ENCODE measurements at places on chromosomes 3 and 15. TPM values are rescaled to one million over a fixed set of nuclear protein-coding genes. Genes with fewer than 3 reads are reported as not detected.
A peak's percentile ranks its signal among the peaks of the same experiment; 100 is the strongest.

GRCh38 chr15:90851114-90851513 is 17.3 kb upstream of the FURIN start:
- H3K36me3 ChIP-seq = peaks cover 22% of the 10 kb centered on the region
- no peaks in the 10 kb centered on the region for H3K27me3 ChIP-seq
- DNase-seq = peak; percentile 76
- H3K27ac ChIP-seq = peak overlapping the region; percentile 99
- peak overlapping the region; percentile 71 for H3K4me3 ChIP-seq

GRCh38 chr3:40366203-40367162 is 20.5 kb upstream of the ENTPD3 start:
- no peak for DNase-seq
- H3K27me3 ChIP-seq = peaks cover 62% of the 10 kb centered on the region
- no peak overlapping the region for H3K27ac ChIP-seq
- H3K36me3 ChIP-seq = no peaks in the 10 kb centered on the region
- H3K4me1 ChIP-seq = no peaks in the 10 kb centered on the region

- no peaks in the 10 kb centered on the region for H3K4me1 ChIP-seq
- DNase-seq = no peak
- no peak overlapping the region for H3K4me3 ChIP-seq
Measured at GRCh38 chr3:8555113-8555661, 53.6 kb downstream of the LMCD1 start.

DNA sequence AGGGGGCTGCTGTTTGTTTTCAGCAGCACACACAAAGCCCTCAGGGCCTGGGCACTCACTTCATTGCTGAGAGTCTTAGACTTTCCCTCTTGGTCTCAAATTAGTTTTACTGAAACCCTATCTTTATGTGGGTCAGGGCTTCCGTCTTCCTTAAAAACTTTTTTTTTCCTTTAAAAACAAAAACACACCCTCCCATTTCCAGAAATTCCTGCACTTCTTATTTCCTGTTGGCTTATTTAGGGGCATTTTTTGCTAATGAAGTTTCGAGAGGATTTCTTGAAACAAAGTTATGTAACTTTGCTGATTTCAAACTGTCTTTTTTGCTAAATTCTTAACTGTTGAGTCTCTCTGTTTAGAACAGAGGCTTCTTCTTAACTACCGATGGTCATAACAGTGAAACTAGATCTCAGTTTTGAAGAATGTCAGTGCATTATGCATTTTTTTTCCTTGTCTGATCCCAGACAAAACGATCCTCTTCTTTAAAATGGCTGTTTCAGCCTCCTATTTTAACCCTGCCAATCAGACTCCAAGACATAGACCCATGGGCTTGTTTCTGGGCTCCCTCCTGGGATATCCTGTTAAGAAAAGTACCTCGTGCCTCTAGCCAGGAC is 23.3 kb downstream of the ANAPC13 start:
- H3K36me3 ChIP-seq = no peaks in the 10 kb centered on the region
- DNase-seq = no peak
- H3K4me1 ChIP-seq = no peaks in the 10 kb centered on the region
- no peak overlapping the region for H3K27ac ChIP-seq
- no peak overlapping the region for H3K4me3 ChIP-seq
- peaks cover 23% of the 10 kb centered on the region for H3K27me3 ChIP-seq

- no peak for DNase-seq
- no peaks in the 10 kb centered on the region for H3K36me3 ChIP-seq
- H3K27me3 ChIP-seq = peaks cover 5% of the 10 kb centered on the region
- peaks cover 10% of the 10 kb centered on the region for H3K4me1 ChIP-seq
- no peak overlapping the region for H3K4me3 ChIP-seq
Measured at GRCh38 chr15:88835646-88836045, 32.4 kb downstream of the ACAN start.

Gene CDC25A
- total RNA-seq = 27.8 TPM

Gene MAP6D1
- 1.4 TPM for total RNA-seq

DNA sequence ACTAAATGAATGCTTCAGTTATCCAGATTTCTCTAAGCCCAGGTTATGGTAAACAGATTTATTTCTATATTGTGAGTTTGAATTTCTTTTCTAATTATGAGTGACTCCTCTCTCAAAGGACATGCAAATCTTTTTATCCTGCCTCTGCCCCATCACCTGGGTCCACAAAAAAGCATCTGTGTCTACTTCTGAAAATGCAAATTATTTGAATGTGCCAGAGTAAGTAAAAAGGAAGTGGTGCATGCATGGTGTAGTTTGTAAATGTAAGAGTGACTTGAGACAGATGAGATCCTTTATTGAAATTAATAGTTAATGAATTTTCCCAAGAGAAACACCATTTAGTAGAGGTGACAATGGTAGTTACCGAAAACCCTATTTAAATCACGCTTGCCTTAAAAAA is 26.9 kb downstream of the MCTP2 start:
- H3K27ac ChIP-seq = no peak overlapping the region
- no peaks in the 10 kb centered on the region for H3K27me3 ChIP-seq
- DNase-seq = no peak
- H3K4me1 ChIP-seq = peaks cover 26% of the 10 kb centered on the region
- H3K4me3 ChIP-seq = no peak overlapping the region

Gene TERB2
- not detected for total RNA-seq

DNA sequence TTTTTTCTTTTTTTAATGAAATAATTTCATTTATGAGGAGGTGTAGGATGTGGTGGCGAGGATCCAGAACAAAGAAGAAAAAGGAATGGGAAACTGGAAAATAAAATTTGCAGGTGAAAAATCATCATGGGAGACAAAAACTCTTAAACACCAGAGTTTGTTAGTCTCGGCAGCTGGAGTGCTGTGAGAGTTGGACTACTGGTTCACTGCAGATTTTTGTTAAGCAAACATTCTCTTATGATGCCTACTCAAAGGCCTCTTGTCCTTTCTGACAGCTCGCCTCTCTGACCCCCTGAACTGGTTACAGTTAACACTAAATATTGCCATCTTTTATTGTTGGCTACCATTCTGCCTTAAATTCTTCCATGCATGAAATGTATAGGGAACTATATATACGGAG is 152.4 kb upstream of the DPH6 start:
- H3K4me3 ChIP-seq = no peak overlapping the region
- DNase-seq = no peak
- no peaks in the 10 kb centered on the region for H3K4me1 ChIP-seq
- no peaks in the 10 kb centered on the region for H3K27me3 ChIP-seq

GRCh38 chr3:128083980-128084674 is 31.9 kb downstream of the SEC61A1 start:
- H3K36me3 ChIP-seq = peaks cover 9% of the 10 kb centered on the region
- H3K27ac ChIP-seq = no peak overlapping the region
- no peak for DNase-seq
- H3K4me3 ChIP-seq = no peak overlapping the region

Gene GP5
- total RNA-seq = 1.6 TPM

DNA sequence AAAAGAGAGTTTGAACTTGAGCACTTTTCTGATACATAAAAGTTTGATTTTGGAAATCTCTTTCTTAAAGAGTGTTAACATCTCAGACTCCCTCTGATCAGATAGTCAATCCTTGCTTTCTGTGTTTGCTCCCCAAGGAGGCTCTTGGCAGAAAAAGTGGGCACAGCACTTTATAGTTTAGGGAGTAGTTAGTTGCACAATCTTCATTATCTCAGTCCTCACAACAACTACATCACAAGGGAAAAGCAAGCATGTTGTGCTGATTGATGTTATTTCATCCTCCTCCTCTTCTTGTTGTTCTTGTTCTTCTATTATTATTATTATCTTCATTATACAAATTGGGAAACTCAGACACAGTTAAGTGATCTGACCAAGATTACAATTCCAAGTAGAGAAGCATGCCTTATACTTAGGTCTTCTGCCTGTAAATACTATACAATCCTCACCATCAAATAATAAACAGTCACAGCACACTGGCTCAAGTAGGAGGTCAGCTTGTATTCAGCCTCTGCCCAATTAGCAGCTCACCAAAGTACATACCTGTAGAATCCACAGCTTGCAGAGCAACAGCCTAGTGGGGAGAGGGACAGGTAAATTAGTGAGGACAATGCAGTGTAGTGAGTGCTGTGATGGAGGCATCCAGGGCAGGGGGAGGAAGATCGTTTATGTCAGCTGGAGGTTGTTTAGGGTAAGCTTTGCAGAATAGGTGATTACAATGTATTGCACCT is 304.1 kb upstream of the MME start:
- no peaks in the 10 kb centered on the region for H3K27me3 ChIP-seq
- no peak for DNase-seq
- no peaks in the 10 kb centered on the region for H3K36me3 ChIP-seq
- no peak overlapping the region for H3K4me3 ChIP-seq
- H3K27ac ChIP-seq = no peak overlapping the region
- H3K4me1 ChIP-seq = no peaks in the 10 kb centered on the region

Gene BCL2A1
- 67.2 TPM for total RNA-seq

DNA sequence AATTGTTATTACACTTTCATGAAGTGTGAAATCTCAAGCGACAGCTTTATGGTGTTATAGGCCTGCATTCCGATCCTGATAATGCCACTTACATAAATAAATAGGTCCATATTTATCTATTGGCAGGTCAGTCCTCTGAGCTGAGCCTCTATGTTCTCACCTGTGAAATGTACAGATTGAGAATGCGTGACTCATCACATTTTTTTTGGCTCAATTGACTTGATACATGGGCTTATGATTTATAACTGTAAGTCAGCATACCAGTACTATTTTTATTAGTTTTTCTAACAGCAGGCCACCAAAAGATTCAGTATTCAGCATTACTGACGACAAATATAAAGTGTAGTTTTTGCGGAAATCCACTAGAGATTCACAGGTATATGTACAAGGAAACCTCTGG is 344.4 kb downstream of the ROBO1 start:
- no peaks in the 10 kb centered on the region for H3K4me1 ChIP-seq
- no peaks in the 10 kb centered on the region for H3K27me3 ChIP-seq
- no peak overlapping the region for H3K4me3 ChIP-seq
- no peak overlapping the region for H3K27ac ChIP-seq

Gene GOLGA6D
- 0.55 TPM for total RNA-seq

Gene MUC4
- total RNA-seq = 0.34 TPM

Gene STRIT1
- not detected for total RNA-seq

GRCh38 chr15:71951134-71951533 is 140.8 kb downstream of the NR2E3 start:
- no peaks in the 10 kb centered on the region for H3K36me3 ChIP-seq
- H3K27me3 ChIP-seq = no peaks in the 10 kb centered on the region

DNA sequence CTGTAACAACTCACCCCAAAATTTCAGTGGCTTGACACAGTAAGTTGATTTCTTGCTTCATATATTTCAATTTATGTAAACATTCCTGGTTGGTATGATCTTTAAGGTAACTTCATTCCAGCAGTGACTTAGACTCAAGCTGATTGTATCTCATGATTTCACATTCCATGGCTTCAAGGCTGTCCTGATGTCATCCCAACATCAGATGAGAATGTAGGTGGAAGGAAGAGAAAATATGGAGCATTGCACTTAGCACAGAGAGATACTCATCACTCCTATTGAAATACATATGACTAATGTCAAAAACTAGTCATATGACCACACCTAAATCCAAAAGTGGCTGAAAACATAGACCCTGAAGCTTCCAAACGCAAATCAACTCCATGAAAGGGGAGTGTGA is 793.8 kb downstream of the TBL1XR1 start:
- no peaks in the 10 kb centered on the region for H3K4me1 ChIP-seq
- no peak overlapping the region for H3K4me3 ChIP-seq
- no peaks in the 10 kb centered on the region for H3K27me3 ChIP-seq
- no peak for DNase-seq
- H3K27ac ChIP-seq = no peak overlapping the region
- H3K36me3 ChIP-seq = no peaks in the 10 kb centered on the region

- H3K4me1 ChIP-seq = no peaks in the 10 kb centered on the region
- H3K36me3 ChIP-seq = no peaks in the 10 kb centered on the region
- no peak overlapping the region for H3K27ac ChIP-seq
- H3K27me3 ChIP-seq = no peaks in the 10 kb centered on the region
- DNase-seq = no peak
Measured at GRCh38 chr3:144957398-144958101, 985.9 kb downstream of the DIPK2A start.

Gene SLC22A13
- 1.2 TPM for total RNA-seq

Gene SOX2
- total RNA-seq = 0.16 TPM

GRCh38 chr3:49554633-49555265 is 472 bp downstream of the BSN start:
- no peaks in the 10 kb centered on the region for H3K36me3 ChIP-seq
- H3K4me3 ChIP-seq = peak overlapping the region; percentile 63
- peaks cover 24% of the 10 kb centered on the region for H3K4me1 ChIP-seq
- H3K27me3 ChIP-seq = peaks cover 39% of the 10 kb centered on the region
- peak; percentile 78 for DNase-seq
- no peak overlapping the region for H3K27ac ChIP-seq
